ENCODE measurements at places on chromosomes 4 and X. TPM values are rescaled to one million over a fixed set of nuclear protein-coding genes. Genes with fewer than 3 reads are reported as not detected.

TEX13B gene
- total RNA-seq: not detected

PARM1 gene
- 0.10 TPM for total RNA-seq

SPACA5 gene
- not detected for total RNA-seq

TECRL gene
- total RNA-seq: not detected

ATG4A gene
- total RNA-seq: 0.70 TPM

C1QTNF7 gene
- total RNA-seq: not detected

FGB gene
- not detected for total RNA-seq

PNMA6F gene
- not detected for total RNA-seq

AFM gene
- total RNA-seq: not detected

MOB1B gene
- 2.6 TPM for total RNA-seq

CCNA2 gene
- 106 TPM for total RNA-seq

NOX1 gene
- not detected for total RNA-seq

RXFP1 gene
- not detected for total RNA-seq

NCAPG gene
- total RNA-seq: 25.3 TPM

LARP7 gene
- 14.2 TPM for total RNA-seq

AKAP14 gene
- not detected for total RNA-seq

RTL3 gene
- total RNA-seq: not detected

PRDX4 gene
- 359 TPM for total RNA-seq

SAGE1 gene
- not detected for total RNA-seq

FABP2 gene
- not detected for total RNA-seq

PASD1 gene
- total RNA-seq: not detected

MAGEA2 gene
- not detected for total RNA-seq

PPBP gene
- total RNA-seq: not detected

GPC3 gene
- total RNA-seq: not detected

ADGRG2 gene
- 38.6 TPM for total RNA-seq

BCORL1 gene
- total RNA-seq: 0.06 TPM

ASB11 gene
- total RNA-seq: not detected

LRP2BP gene
- 0.14 TPM for total RNA-seq

EFHC2 gene
- total RNA-seq: not detected

CACNA1F gene
- total RNA-seq: not detected

C4orf51 gene
- total RNA-seq: not detected

ZAR1 gene
- not detected for total RNA-seq

MTTP gene
- total RNA-seq: 12.4 TPM

NR3C2 gene
- 1.1 TPM for total RNA-seq

ARHGEF38 gene
- total RNA-seq: not detected

XAGE2 gene
- not detected for total RNA-seq

PAGE2 gene
- not detected for total RNA-seq

BCLAF3 gene
- total RNA-seq: 1.9 TPM

DOCK11 gene
- total RNA-seq: 5.5 TPM

PHKA1 gene
- 5.3 TPM for total RNA-seq

ZNF185 gene
- 6.0 TPM for total RNA-seq

ART3 gene
- total RNA-seq: not detected

STK32B gene
- total RNA-seq: 5.3 TPM

SYP gene
- not detected for total RNA-seq

SNCA gene
- total RNA-seq: 10.5 TPM

TTC29 gene
- not detected for total RNA-seq

FATE1 gene
- total RNA-seq: not detected

GAB1 gene
- total RNA-seq: 1.3 TPM

AWAT2 gene
- not detected for total RNA-seq

SSX2B gene
- not detected for total RNA-seq

All from Caki2 (cell line).